ENCODE measurements at places on chromosomes 7 and 10. TPM values are rescaled to one million over a fixed set of nuclear protein-coding genes. Genes with fewer than 3 reads are reported as not detected.

Gene C10orf62
- not detected for total RNA-seq

Gene ZWINT
- 2.2 TPM for total RNA-seq

Gene BAG3
- 23.6 TPM for total RNA-seq

Gene MOGAT3
- not detected for total RNA-seq

Gene ACTR1A
- total RNA-seq, result 187 TPM

Gene SLC26A5
- not detected for total RNA-seq

Gene OPN1SW
- total RNA-seq, result not detected

Gene TAS2R16
- not detected for total RNA-seq

Gene FZD8
- 151 TPM for total RNA-seq

Gene SPDYE16
- not detected for total RNA-seq

Gene CLEC5A
- total RNA-seq, result not detected

Gene GCK
- total RNA-seq, result not detected

Gene TECTB
- total RNA-seq, result not detected

Gene BRAF
- total RNA-seq, result 24.3 TPM

Gene NAT16
- not detected for total RNA-seq

Gene TMEM209
- 32.0 TPM for total RNA-seq

Gene DNMBP
- 26.3 TPM for total RNA-seq

Gene CRYGN
- total RNA-seq, result not detected

Gene FAM131B
- total RNA-seq, result 1.1 TPM

Gene ATOH7
- total RNA-seq, result not detected

All from placental pericyte (primary cell).